ENCODE measurements at places on chromosomes 4 and X.

- no peaks in the 10 kb centered on the region for H3K36me3 ChIP-seq
- H3K4me1 ChIP-seq: no peaks in the 10 kb centered on the region
- no peak overlapping the region for H3K4me3 ChIP-seq
- H3K27me3 ChIP-seq: no peaks in the 10 kb centered on the region
- no peak overlapping the region for H3K27ac ChIP-seq
Measured at GRCh38 chr4:94359838-94360237, 17.2 kb upstream of the HPGDS start.

DNA sequence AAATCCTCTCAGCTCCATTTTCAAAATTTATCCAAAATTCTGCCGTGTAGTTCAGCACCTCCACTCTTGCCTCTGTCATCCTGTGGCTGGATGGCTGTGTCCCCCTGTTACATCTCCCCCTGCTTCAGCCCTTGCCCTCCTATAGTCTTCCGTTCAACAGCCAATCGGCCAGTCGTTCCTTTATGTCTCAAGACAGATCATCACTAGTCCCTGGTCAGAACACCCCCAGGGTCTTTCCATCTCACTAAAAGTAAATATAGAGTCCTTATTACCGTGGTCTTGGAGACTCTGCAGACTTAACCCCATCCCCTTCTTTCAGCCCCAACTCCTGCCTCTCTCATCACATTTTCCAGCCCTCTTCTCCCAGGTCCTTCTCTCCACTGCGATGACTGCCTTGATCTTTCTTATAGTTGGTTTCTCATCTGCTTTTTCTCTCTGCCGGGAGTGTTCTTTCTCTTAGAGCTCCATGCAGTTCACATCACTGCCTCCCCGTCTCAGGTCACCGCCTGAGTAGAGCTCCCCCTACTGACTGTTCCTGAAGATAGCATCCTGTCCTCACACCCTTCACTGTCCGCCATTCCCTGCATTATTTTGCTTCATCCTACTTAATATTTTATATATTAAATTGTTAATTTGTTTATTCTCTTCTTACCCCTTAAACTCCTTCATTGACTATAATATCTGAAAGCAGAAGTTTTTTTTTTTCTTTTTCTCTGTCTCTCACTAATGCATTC is 736.9 kb upstream of the MAGEB2 start:
- no peak overlapping the region for H3K27ac ChIP-seq
- H3K36me3 ChIP-seq: no peaks in the 10 kb centered on the region
- H3K4me3 ChIP-seq: no peak overlapping the region
- no peaks in the 10 kb centered on the region for H3K27me3 ChIP-seq
- no peak for DNase-seq

- no peaks in the 10 kb centered on the region for H3K36me3 ChIP-seq
- H3K27me3 ChIP-seq: no peaks in the 10 kb centered on the region
- DNase-seq: no peak
- H3K4me3 ChIP-seq: no peak overlapping the region
Measured at GRCh38 chr4:33057736-33058135, 2337.6 kb downstream of the PCDH7 start.

GRCh38 chr4:183499801-183500200 is 5.1 kb upstream of the ING2 start:
- no peak overlapping the region for H3K4me3 ChIP-seq
- DNase-seq: no peak
- H3K4me1 ChIP-seq: peaks cover 8% of the 10 kb centered on the region
- no peaks in the 10 kb centered on the region for H3K36me3 ChIP-seq

DNA sequence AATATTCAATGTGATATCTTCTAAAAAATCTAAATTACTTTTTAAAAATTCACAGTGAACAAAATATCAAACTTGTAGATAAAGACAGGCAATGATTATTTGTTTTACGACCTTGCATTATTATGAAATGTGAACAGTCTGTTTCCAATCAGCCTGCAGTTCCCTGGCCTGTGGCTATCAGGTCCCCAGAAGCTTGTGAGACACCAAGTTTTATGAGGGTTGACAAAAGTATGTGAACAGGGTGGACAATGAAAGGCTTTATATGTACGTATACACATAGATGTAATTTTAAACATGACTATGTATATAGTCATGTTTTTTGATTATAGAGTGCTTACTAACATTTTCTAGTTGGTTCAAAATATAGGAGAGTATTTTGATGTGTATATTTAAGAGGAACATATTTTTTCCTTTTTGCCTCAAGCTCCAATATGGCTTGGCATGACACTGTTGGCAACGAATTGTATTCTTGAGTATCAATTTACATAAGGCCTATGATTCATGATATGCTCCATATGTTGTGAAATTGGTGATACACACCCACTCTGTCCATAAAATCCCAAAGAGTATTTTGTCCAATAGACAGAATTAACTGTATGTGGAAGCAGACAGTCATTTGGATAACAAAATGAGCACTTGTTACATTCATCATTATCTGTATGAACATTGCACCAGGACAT is 55.7 kb downstream of the BTC start:
- no peak for DNase-seq
- no peak overlapping the region for H3K4me3 ChIP-seq
- no peaks in the 10 kb centered on the region for H3K27me3 ChIP-seq

GRCh38 chr4:36283912-36284465 is 2.6 kb downstream of the DTHD1 start:
- H3K36me3 ChIP-seq: no peaks in the 10 kb centered on the region
- no peaks in the 10 kb centered on the region for H3K27me3 ChIP-seq
- no peak for DNase-seq
- no peak overlapping the region for H3K27ac ChIP-seq
- H3K4me1 ChIP-seq: no peaks in the 10 kb centered on the region

DNA sequence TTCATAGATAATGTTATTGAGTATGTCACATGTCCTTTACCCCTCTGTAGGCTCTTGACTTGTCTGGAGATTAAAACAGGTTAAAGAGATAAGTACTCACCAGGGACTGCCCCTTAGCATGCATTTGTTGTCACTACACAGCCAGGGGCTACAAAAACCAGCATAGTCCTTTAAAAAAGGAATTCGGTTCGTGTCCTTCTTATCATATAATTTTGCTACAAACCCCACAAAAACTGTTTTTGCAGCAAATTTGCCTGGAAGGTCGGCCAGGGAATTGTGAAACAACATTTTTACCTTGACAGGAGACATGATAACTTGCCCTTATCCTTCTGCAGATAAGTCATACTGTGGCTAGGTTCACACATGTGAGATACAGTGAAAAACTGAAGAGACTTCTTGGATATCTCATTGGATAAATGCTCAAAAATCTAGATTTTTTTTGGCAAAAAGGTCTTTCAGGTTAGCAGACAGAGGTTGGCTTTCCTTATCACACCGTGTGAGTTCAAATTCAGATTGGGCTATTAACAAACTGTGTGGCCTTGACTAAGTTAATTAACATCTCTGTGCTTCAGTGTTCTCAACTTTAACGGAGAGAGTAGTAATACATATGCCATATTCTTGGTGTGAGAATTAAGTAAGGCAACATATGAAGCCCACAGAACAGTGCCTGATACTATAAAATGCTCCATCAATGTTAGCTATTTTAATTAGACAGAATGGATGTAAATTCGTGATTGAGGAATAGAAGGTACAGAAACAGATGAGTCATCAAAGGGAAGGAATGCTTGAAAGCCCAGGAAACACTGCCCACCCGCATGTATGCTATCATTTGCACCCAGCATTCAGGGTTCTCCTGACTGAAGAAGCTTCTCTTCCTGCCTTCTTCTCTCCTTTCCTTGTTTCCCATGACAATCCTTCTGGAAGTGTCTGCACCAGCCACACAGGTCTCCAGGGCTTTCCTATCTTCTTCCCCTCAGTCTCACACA is 30.0 kb downstream of the FAM9C start:
- no peaks in the 10 kb centered on the region for H3K36me3 ChIP-seq
- no peak overlapping the region for H3K4me3 ChIP-seq
- peaks cover 13% of the 10 kb centered on the region for H3K4me1 ChIP-seq
- H3K27ac ChIP-seq: peak overlapping the region; percentile 66
- DNase-seq: no peak
- H3K27me3 ChIP-seq: no peaks in the 10 kb centered on the region

DNA sequence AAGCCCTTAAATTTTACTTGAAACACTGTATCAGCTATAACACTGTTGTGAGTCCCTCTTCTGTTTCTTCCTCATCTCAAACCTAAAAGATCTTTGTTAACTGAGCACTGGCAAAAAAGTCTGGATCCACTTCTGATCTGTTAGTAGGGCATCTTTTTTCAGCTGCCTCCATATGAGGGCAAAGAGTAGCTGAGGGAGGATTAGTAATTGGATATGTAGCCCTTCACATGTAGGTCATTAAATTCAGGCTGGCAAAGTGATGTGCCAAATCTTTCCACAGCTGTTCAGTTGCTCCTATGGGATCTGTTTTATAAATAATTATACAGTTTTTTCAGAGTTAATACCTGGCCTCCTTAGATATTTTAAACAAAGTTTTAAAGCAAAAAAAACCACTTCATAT is 1.1 kb upstream of the TRMT10A start:
- H3K4me1 ChIP-seq: peaks cover 5% of the 10 kb centered on the region
- H3K36me3 ChIP-seq: no peaks in the 10 kb centered on the region
- DNase-seq: no peak

GRCh38 chr4:8274765-8275547 is 5.4 kb downstream of the HTRA3 start:
- H3K36me3 ChIP-seq: no peaks in the 10 kb centered on the region
- DNase-seq: peak; percentile 76
- no peak overlapping the region for H3K4me3 ChIP-seq
- H3K27me3 ChIP-seq: no peaks in the 10 kb centered on the region
- peaks cover 35% of the 10 kb centered on the region for H3K4me1 ChIP-seq

GRCh38 chr4:87141428-87141827 is 79.0 kb downstream of the KLHL8 start:
- H3K4me1 ChIP-seq: no peaks in the 10 kb centered on the region
- H3K36me3 ChIP-seq: peaks cover 60% of the 10 kb centered on the region
- no peak overlapping the region for H3K27ac ChIP-seq
- no peak for DNase-seq
- H3K4me3 ChIP-seq: no peak overlapping the region
- H3K27me3 ChIP-seq: no peaks in the 10 kb centered on the region

DNA sequence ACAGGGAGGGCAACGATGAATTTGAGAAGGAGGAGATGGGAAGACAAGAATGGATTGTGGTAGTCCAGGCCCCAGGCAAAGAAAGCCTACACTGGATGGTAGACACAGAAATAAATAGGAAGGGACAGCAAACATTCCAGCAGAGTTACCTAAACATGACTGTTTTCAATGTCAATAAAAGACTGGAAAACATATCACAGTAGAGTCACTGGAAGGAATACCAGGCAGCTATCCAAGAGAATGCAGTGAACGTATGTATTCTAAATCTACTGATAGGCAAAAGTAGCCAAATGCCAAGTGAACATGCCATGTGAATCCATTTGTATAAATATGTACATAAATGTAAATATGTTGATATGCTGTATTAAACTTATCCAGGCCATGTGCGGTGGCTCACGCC is 183.0 kb downstream of the PALLD start:
- H3K27ac ChIP-seq: no peak overlapping the region
- no peak overlapping the region for H3K4me3 ChIP-seq
- H3K27me3 ChIP-seq: no peaks in the 10 kb centered on the region
- DNase-seq: no peak

GRCh38 chr4:124334119-124334518 is 378.4 kb downstream of the ANKRD50 start:
- H3K27ac ChIP-seq: no peak overlapping the region
- no peaks in the 10 kb centered on the region for H3K4me1 ChIP-seq
- no peak overlapping the region for H3K4me3 ChIP-seq
- H3K36me3 ChIP-seq: no peaks in the 10 kb centered on the region
- no peaks in the 10 kb centered on the region for H3K27me3 ChIP-seq
- DNase-seq: no peak

Data from upper lobe of right lung (tissue), 1 donor.